ENCODE measurements at places on chromosomes 5 and 9.

DNA sequence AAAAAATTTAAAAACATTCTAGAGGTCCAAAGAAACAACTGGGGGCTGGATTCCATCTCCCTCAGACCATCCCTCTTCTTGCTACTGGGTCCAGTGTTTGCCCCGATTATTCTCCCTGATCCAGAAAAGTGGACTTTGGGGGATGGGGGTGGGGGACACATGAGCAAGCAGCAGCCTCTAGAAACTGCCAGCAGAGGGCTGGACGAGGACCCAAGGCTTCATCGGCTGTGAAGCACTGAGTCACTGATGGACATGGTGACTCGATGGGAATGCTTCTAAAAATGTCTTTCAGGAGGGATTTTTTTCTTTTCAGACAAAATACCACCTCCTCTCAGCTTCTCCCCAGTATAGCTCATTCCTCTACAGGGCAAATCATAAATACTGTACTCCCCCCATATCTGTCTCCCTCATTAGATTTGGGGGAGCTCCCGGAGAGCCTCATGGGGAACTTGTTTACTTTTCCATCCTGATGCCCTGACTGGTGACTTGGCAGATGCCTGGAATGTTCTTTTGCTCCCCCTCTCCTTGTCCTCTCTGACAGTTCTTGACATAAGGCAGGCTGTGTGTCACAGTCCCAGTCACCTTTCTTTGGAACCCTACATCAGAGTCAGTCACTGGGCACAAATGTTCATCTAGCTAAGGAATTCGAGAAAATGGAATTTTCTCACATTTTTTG is 67.2 kb upstream of the STC2 start:
- DNase-seq, result no peak

DNA sequence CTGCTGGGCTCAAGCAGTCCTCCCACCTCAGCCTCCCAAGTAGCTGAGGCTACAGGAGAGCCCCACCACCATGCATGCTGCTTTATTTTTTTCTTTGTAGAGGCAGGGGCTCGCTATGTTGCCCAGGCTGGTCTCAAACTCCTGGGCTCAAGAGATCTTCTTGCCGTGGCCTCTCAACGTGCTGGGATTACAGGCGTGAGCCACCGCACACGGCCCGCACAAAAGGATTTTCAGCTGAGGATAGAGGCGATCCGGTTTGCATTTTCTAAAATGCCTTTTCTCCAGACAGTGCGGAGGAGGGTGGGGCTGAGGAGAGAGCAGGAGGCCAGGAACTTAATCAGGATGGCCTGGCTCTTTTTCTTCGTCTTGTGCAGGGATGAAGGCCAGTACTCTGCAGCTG is 6.9 kb downstream of the HRH2 start:
- no peak for DNase-seq

- DNase-seq, result no peak
Observed at GRCh38 chr9:36492865-36493264, 79.8 kb upstream of the MELK start.

- no peak for DNase-seq
Observed at GRCh38 chr5:5341531-5342292, 80.8 kb upstream of the ICE1 start.

- no peak for DNase-seq
Observed at GRCh38 chr5:178551059-178551458, 39.1 kb downstream of the COL23A1 start.

GRCh38 chr5:41406424-41406823 is 104.0 kb downstream of the PLCXD3 start:
- no peak for DNase-seq

DNA sequence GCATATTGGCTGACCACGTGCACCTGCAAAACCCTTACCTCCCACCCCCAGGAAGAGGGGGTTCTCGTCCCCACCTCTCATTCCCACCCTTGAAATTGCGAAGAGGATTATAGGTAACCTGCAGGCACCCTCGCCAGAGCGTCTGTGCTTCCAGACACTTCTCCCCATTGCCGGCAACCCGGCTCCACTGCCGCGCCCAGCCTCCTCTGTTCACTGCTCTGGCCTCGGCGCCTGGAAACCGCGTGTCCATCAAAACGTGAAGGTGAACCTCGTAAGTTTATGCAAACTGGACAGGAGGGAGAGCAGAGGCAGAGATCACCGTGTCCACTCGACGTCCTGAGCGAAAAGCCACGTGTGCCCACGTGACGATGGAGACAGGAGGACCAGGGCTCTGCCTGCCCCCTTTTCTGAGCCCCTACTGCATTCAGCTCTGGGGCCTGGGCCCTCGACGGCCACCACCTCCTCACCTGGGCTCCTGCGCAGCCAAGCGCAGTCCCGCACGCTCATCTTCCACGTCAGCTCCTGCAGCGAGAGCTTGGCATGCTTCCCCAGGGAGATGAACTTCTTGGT is 1.9 kb downstream of the TERT start:
- DNase-seq, result no peak

DNA sequence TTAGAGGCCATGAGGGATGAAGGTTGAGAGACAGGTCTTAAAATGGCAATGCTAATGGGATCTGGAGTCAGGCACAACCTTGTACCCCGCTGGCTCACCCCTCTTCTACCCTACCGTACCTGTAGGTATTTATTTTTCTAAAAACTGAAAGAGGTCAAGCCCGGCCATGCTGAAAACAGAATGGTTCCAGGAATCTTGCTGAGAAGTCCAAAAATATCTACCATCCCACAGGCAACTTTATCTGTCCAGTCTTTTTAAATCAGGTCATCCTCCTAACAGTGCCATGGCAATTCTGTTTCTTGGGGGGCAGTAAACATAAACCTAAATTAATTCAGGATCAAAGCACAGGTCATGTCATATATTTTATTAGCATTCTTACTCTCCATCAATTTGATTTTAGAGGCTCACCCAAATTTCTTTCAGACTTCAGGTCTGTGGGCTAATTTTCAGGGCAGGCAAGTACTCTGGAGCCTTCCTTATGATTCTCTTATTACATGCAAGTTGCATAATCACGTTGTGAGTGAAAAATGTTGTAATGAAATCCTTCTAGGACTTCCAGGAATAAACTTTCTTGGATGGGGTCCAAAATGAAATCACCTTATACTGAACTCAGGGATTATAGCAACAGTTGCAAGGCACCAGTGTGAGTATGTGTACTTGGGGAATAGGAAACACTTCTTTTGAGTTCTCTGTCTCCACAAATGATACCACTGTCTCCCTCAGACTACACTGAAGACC is 102.7 kb upstream of the NREP start:
- no peak for DNase-seq

- no peak for DNase-seq
Observed at GRCh38 chr5:59346514-59346913, 547.0 kb downstream of the PDE4D start.

DNA sequence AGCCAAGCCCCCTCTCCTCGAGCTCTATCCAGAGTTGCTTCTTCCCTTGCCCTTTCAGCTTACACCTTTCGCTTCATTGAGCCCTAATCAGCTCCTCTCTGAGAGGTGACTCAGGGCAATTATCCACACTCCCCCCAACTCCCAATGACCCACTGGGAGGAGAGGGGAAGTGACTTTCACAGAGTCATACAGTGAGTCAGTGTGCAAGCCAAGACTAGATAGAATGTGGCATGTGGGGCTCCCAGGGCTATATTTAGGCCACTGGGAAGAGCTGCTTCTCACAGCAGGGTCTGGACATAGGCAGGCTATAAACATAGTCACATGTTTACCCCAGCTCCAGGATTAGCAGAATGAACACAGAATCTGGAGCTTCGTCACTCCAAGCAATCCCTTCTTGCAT is 57.4 kb downstream of the NRG2 start:
- no peak for DNase-seq

- DNase-seq, result no peak
Observed at GRCh38 chr5:113302120-113302519, 132.7 kb downstream of the TSSK1B start.

DNA sequence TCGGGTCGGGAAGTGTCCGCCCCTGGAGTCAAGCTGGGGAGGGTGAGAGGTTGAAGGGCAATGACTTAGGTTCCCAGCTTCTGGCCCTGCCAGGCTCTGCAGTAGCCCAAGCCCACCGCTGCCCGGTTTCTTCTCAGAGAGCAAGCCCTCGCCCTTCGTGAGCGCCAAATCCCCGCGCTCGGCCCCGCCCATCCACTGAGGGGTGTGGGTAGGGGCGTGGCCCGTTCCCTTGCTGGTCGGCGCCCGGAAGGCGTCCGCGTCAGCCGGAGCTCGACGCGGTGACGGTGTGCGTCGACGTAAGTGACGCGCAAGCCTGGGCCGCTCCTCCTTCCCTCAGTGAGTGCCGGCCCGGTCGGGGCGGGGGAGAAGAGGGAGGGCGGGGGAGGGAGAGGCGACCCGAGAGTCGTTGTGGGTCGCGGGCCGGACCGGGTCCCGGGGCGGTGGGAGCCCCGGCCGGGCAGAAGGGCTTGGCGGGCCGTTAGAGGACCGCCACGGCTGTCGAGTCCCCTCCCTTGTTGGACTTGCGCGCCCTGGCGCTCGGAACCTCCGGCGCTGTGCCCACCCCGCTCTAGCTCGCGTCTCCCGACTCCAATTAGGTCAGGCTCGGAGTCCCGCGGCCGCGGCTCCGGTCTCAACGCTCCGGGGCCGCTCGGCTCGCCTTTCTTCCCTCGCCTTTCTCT is 659 bp downstream of the ZNF131 start:
- DNase-seq, result peak; percentile 87
